ENCODE measurements at places on chromosomes 1 and 21.

- peak; percentile 37 for DNase-seq
These were observed 15.2 kb downstream of the ITPKB start for GRCh38 chr1:226723657-226724532.

GRCh38 chr1:32988665-32989064, 24.1 kb upstream of the RNF19B start:
- DNase-seq = no peak

DNA sequence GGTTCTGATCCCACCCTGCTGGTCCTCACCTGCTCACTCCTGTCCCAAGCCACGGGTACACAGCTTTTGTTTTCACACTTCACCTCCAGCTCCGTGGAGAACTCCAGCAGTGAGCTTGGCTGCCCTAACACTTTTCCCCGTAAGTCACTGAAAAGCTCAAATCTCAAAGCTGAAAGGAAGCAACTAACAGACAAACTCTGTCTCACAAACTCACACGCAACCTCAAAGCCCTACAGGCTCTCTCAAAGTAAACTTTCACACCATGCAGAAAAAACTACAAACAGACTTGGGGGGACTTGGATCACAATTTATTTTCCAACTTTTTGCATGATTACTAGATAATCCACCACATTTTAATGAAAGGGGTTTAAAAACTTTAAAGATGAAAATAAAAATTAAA, 88.3 kb downstream of the AK5 start:
- no peak for DNase-seq

DNA sequence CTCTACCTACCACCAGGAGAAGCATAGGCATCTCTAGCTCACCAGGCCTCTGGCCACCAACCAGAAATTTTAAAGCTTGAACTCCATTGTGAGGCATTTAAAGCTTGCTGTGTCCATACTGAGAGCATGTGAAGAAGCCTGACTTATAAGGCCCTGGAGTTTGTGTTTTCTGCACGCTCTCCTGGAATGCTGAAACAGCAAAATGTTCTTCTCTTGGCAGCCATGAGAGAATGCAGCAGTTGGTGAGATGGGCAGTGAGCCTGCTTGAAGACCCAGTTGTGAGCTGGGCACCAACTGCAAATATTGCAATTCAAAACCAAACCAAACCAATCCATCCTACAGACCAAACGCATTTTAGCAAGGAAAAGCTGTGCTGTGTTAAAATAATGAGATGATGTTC, 170.0 kb upstream of the IVNS1ABP start:
- no peak for DNase-seq

DNA sequence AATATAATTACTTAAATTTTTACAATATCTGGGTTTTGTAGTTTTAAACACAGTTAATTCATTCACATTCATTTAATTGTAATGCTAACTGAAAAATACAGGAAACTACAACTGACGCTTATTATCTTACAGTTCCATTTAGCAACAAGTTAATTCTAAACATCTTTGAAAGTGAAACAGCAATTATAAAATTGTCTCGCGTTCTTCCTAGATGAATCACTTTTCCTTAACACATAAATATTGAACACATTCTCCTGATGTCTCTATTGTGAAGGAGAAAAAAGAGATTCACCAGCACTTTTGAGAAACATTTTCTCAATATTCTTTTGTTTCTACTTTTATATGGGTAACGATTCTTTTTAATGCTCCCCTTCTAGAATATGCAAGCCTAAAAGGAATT, 6.4 kb downstream of the PTGFR start:
- DNase-seq = no peak
